ENCODE measurements at places on chromosomes 5 and 9.

DNA sequence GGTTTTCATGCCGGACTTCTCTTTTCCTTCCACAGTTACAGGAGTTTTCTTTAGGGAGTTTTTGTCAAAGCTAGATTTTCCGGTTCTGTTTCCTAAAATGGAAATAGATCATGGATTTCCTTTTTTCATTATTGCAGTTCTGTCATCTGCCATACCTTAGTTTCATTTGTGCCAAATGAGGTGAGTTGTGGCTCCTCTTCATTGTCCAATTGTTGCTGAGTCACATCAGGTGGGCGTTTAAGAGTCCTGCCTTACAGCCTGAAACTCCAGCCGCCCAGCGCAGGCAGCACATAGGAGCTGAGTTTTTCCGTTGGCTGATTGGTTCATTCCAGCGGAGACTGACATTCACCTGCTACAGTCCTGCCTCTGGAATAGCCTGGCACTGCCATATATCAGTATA lies 14.1 kb downstream of the SLC25A25 start:
- no peak for DNase-seq

- no peak for DNase-seq
Measured at GRCh38 chr5:32848681-32849080, 137.6 kb downstream of the NPR3 start.

GRCh38 chr5:128559300-128560297 lies 21.6 kb upstream of the FBN2 start:
- DNase-seq = no peak

DNA sequence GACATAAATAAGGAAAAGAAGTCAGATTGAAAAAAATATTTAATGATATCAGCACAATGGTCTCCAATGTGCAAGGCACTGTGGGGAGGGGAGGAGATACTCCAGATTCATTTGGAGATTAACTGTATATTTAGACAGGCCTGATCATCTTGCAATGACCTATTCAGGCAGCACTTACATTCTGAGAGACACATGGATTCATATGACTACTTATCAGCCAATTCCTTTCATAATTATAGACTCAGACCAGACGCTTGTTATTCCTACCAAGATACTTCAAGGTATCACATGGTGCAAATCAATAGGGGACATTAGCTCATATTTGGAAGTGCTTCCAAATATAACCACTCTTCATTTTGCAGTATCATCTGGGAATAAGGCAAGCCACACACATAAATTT lies 153.5 kb upstream of the TARS1 start:
- no peak for DNase-seq

DNA sequence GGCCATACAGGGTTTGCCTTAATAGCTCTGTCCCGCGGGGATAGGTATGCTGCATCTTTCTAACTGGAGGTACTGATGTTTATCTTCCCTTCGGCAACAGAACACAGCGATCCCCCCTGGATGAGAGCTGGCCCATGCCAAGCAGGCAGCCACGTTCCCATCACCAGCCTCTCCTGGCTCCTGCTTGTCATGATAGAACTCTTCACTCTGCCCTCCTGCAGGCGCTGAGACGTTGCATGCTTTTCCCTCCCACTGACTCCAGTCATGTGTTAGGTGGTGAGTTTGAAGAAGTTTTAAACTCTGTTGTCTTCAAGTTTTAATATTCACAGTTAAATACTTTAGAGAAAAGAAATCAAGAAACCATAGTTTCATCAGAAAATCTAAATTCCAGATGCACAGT lies 60.0 kb downstream of the MED27 start:
- DNase-seq = no peak

DNA sequence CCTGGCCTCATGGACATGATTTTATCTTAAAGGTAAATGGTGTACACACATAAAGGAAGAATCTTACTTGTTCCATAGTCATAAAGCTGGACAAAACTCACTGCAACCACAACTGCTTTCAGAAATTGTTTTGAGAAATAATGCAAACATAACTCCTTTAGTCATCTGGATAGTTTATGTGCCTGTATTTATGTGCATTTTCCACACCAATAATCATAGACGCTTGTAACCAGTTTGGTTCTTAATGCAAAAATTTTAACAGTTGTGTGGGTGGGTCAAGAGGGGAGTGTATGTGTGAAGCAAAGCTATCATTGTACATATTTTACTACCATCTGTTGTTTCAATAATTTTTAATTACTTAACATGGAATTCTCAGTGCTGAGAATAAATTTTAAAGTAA lies 80.1 kb downstream of the EFNA5 start:
- DNase-seq = no peak

GRCh38 chr9:94269264-94269663 lies 10.2 kb downstream of the ZNF169 start:
- no peak for DNase-seq

- DNase-seq = no peak
Measured at GRCh38 chr9:70773579-70773978, 347.8 kb downstream of the TRPM3 start.

GRCh38 chr5:172909931-172910502 lies 49.2 kb upstream of the RPL26L1 start:
- DNase-seq = no peak

GRCh38 chr9:81573415-81574321 lies 115.7 kb downstream of the TLE1 start:
- no peak for DNase-seq

DNA sequence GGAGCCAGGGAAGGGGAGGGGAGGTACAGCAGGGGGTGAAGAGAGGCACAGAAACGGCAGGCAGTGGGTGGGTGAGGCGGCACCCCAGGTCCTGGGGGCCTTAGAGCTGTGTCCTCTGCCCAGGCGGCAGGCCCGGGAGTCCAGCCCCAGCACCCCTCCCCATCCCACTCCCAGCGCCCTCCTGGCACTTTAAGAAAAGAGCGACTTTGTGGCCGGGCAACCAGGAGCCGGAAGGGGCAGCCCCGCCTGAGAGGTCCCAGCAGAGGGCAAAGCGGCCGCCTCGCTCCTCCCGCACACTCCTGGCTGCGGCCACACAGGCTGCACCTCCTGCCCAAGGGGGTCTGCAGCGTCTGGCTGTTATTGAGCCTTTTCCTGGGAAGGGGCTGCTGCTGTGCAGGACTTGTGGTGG lies 42.6 kb downstream of the NACC2 start:
- peak; percentile 25 for DNase-seq

DNA sequence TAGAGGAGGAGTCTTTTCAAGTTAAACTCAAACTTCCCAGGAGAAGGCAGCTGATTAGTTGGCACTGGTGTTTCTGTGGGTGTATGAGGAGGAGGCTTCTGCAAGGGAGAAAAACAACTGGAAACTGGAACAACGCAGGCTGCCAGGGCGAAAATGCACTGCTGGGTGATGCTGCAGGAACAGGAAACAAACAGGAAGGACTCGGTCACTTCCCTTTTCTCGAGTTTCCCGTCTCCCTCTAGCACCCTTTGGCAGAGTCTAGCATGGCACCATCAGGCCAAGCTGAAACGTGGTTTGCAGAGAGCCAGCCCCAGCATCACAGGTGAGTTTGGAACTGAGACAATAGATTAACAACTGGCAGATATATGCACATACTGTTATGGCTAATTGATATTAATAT lies 77.5 kb upstream of the CAST start:
- DNase-seq = no peak

- no peak for DNase-seq
Measured at GRCh38 chr5:34803974-34804732, 34.8 kb upstream of the TTC23L start.

DNA sequence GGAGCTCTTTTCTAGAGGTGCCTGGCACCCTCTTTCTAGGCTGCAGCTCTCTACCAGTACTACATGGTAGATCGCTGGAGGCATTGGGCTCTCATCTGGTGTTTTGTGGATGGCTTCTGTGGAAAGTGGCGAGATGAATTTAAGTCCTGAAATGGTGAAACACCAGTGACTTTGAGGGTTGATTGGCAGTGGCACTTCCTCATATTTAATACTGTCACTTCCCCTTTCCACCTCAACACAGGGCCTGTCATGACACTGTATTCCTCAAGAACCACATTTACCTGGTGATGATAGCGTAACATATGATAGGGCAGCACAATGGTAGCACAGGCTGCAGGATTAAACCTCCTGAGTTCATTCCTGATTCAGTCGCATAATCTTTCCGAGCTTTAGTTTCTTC lies 132.1 kb downstream of the KDM4C start:
- DNase-seq = no peak

DNA sequence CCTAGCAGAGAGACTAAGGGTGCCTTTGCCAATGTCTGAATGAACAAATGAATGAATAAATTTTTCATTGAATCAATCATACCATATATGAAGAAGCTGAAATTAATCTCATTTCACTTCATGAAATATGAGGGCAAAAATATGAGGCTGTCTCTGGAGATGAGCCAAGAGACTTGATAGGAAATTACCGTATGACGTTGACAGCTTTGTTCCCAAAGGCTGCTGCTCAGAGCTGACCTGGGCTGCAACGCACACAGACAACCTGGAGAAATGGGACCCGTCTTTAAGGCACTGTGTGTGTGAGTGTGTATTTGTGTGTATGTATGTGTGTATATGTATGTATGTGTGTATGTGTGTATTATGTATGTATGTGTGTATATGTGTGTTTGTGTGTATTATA lies 226.1 kb downstream of the IRX2 start:
- no peak for DNase-seq

DNA sequence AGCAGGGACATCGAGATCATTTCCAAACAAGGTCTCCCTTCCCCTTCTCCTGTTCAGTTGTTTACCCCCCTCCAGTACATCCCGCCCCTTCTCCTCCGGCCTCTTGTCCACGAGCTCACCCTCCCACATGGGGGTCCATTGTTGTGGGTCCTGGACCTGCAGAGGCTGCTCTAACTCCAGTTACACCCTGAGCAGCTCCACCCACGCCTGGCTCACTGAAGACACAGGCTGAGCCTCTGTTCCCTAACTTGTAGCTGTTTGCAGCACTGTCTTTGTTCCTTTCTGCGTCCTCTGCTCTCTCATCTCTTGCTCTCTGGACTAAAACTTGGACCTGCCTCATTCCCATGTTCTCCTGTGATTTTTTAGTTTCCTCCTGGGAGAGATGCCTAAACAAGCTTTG lies 377.5 kb downstream of the MED10 start:
- DNase-seq = no peak

- no peak for DNase-seq
Measured at GRCh38 chr5:149645725-149646124, 64.4 kb downstream of the ARHGEF37 start.

- DNase-seq = no peak
Measured at GRCh38 chr5:127887282-127887681, 184.1 kb downstream of the CCDC192 start.

GRCh38 chr9:99556998-99557397 lies 264.7 kb upstream of the NR4A3 start:
- DNase-seq = no peak

DNA sequence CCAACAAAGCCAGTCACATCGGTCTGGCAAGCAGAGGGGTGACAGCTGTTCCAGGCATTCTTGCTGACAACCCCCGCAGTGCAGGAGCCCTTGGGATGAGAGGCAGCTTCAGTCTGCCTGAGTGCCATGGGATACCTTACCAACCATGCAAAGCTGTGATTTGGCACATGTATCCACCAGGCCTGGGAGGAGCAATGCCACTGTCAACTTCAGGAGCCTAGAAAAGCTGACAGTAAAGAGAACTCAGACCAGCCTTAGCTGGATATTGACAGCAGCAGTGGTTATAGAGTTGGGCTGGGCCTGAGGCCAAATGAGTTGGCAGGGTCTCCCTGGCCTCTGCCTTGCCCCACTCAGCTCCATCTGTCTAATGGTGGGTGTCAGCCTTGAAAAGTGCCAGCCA lies 10.1 kb upstream of the PLPPR1 start:
- no peak for DNase-seq

- no peak for DNase-seq
Measured at GRCh38 chr5:59598547-59598874, 295.0 kb downstream of the PDE4D start.

GRCh38 chr9:18194316-18194715 lies 279.6 kb upstream of the ADAMTSL1 start:
- DNase-seq = no peak

GRCh38 chr5:139808481-139809330 lies 13.1 kb downstream of the PSD2 start:
- DNase-seq = peak; percentile 45

DNA sequence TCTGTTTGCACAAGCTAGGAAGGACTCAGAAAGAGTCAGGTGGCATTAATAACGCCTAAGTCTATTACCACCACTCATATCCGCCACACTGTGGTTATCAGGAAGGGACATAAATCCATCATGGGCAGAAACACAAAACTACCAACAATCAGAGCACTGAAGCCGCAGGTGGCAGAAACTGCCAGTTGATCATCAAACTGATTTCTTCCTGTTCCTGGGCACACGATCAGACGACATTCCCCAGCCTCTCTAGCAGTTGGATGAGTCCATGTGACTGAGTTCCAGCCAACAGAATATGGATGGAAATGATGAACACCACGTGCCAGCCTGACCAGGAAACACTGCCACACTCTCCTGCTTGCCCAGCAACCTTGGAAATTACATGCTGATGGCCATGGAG lies 181.7 kb downstream of the ELAVL2 start:
- no peak for DNase-seq

DNA sequence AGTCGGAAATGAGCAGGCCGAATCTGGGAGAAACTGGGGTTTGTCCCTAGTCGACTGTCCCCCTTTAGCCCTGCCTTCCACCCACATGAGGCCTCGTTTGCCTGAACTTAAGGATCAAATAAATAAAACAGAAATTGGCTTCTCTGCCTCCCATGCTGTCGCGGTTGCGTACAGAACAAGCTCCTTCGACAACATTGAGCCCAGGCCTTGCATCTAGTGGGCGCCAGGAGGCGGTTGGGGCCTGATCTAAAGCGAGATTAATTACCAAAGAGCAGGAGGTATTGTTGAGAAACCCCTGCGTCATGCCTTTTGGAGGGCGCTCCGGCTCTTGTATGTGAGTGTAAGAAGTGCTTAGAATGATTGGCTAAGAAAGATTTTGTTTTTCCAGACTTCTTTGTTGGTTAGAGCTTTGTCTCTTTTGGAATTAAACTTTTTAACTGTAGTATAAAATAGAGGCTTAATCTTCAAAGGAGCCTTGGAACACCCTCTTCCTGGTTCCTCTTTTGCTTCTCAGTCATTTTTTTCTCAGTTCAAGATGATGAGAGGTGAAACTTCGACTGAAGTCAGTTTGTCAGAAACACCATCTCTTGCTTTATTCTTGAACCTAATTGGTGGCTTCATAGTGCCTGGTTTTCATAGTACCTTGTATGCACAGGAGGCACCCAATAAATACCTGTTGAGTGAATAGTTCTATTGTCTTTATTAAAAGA lies 828 bp downstream of the ATP6V0E1 start:
- DNase-seq = peak; percentile 81

All from activated T-cell treated with anti-CD3 and anti-CD28 coated beads, Interleukin-2, amount 50 U/mL, for 24 hours (primary cell).